ENCODE measurements at places on chromosomes 7 and 10.

DNA sequence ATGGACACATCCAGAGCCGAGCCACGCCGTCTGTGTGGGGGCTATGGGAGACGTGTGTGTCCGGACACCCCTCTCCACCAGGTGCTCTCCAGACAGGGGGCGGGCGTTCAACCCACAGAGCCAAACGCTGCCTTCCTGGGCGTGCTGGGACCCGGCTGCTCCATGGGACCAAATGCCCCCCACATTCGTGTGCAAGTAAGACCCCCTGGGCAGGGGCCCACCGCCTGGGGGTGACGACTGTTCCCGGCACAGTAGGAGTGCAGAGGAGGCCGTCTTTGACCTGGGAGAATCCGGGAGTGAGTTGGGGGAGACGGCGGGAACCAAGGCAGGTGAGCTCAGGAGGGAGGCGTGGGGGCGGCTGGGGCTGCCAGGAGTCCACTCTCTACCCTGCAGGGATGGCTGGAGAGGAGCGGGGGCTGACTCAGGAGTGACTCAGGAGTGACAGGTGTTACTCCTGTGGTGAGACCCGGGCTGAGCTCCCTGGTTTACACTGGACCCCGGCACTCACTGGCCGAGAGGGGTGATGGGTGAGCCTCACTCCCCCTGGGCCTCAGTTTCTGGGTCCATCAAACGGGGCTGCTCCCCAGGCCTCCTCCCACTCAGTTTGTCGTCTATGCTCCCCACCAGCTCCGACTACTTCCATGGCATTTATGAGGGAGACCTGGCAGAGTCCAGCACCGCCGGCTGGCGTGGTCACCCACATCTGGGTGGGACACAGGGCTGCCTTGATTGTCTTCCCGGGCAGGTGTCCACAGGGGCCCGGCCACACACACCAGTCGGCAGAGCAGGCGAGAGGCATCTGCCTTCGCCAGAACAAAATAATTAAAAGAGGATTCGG, 95.0 kb downstream of the MICALL2 start:
- DNase-seq = no peak

- DNase-seq = no peak
These were observed 84.0 kb downstream of the CYTH3 start for GRCh38 chr7:6188389-6188788.

- no peak for DNase-seq
These were observed 29.4 kb downstream of the LSMEM1 start for GRCh38 chr7:112510001-112510742.

- DNase-seq = no peak
These were observed 195.3 kb downstream of the PHTF2 start for GRCh38 chr7:77993838-77994237.

DNA sequence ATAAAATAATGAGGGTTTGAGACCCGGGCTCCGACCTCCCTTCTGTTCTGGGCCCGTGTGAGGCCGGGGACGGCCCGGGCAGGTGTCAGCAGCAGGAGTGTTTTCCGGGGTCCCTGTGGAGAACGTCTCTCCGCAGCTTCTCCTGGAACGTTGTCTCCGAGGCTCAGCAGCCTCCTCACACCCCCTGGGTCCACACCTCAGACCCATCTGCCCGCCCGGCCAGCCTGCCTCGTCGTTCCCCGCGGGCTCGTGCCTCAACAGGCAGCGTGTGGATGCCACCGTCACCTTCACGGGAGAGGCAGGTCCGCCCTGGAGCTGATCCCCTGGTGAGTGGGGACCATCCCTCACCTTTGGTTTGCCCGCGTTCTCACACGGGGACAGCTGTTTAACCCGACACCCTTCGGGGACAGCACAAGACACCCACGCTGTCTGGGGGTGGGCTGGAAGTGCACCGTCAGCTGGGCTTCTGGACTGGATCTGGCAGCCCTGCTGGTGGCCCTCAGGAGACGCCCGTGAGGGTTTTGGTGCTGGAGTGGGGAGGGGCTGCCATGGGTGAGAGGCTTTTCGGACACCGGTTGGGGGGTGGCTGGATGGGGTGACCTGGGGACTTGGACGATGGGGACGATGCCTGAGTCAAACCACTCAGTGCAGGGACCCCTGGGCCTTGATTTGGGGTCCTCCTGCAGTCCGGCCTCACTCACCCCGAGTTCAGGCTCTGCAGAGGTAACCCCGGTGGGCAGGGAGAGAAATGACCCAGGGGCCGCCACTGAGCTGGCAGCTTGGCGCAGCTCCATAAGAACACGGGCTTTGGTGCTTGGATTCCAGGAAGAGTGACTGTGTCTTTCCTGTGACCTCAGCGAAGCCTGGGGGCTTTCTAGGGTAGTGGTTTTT, 131.7 kb downstream of the DNAJB6 start:
- DNase-seq = no peak

DNA sequence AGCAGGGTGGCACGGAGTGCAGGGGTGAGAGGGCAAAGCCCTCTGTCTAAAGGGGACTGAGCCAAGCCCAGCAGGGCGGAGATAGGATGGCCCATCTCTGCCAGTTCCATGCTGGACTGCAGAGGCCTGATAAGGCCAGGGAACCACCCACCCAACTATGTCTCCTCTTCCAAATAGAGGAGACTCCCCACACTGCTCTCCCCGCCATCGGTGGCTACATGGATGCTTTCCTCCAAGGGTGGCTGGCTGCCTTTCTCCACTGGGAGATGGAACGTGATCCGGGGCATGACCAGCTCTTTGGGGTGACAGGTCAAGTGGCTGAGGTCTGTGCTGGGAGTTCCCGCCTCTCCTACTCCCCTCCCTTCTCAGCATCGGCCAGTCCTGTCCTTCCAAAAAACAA, 58.1 kb upstream of the MXI1 start:
- no peak for DNase-seq

Measured in activated T-helper 1 cell treated with anti-CD3 and anti-CD28 coated beads, Interleukin-2, amount 50 U/mL, for 16 hours (primary cell).